Fibroblast of pulmonary artery (primary cell): ENCODE measurements at places on chromosomes 4 and X.

DNA sequence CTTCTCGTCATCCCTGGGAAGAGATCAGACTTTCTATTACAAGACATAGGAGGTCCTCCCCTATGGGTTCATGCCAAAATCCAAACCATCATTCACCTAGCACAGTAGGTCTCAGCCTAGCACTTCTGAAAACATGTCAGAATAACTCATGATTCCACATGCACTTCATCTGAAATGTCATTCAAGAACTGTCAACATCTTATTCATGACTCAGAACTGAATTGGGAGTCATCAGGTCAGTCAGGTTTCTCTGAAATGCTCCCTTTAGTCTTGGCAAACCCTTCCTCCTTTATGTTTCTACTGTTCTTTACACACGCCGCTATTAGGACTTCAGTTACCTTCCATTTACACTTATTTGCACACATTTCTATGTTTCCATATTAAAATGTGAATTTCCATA, 67.2 kb downstream of the ANTXR2 start:
- peak; percentile 29 for DNase-seq

DNA sequence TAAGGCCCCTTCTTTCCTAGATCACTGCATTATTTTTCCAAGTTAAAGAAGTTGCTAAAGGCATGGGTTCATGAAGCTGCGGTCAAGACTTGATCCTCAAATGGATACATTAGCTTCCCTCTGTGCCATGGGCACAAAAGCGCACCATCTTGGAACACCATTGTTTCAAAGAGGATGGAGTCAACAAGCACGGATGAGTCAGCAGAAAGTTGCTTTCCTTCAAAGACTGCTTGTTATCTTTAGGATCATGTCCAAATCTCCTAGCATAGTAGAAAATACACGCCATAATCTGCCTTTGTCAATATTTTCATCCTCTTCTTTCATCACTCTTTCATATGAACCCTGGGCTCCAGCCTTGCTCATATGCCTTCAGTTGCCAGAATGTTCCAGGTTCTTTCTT, 226.8 kb upstream of the GATB start:
- DNase-seq = no peak

- no peak for DNase-seq
Measured at GRCh38 chr4:10982305-10982704, 297.7 kb upstream of the CLNK start.

- no peak for DNase-seq
Measured at GRCh38 chr4:135032670-135033069, 831.1 kb upstream of the PABPC4L start.

DNA sequence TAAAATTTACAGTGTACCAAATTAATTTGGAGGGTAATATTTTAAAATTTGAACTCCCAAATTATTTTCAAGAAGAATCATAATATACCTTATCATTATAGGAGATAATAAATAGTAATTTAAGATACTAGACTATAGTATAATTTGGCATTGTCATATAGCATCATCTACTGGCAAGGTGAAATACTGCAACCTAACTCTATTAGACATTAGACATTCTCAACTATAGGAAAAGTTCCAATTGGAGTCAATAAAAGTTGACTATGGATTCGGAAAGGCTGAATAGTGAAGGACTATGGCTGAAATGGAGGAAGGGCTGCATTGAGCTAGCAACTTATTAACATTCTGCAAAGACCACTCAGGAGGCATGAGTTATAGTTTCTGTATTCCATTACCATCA, 113.0 kb downstream of the PRDM5 start:
- peak; percentile 7 for DNase-seq

GRCh38 chrX:43469391-43470054, 186.6 kb upstream of the MAOA start:
- DNase-seq = no peak

- DNase-seq = peak; percentile 78
Measured at GRCh38 chr4:186297013-186297645, 31.1 kb downstream of the F11 start.

GRCh38 chrX:14694611-14695010, 165.3 kb downstream of the GLRA2 start:
- peak; percentile 2 for DNase-seq

- peak; percentile 52 for DNase-seq
Measured at GRCh38 chrX:150421816-150422215, 58.7 kb downstream of the MAMLD1 start.

DNA sequence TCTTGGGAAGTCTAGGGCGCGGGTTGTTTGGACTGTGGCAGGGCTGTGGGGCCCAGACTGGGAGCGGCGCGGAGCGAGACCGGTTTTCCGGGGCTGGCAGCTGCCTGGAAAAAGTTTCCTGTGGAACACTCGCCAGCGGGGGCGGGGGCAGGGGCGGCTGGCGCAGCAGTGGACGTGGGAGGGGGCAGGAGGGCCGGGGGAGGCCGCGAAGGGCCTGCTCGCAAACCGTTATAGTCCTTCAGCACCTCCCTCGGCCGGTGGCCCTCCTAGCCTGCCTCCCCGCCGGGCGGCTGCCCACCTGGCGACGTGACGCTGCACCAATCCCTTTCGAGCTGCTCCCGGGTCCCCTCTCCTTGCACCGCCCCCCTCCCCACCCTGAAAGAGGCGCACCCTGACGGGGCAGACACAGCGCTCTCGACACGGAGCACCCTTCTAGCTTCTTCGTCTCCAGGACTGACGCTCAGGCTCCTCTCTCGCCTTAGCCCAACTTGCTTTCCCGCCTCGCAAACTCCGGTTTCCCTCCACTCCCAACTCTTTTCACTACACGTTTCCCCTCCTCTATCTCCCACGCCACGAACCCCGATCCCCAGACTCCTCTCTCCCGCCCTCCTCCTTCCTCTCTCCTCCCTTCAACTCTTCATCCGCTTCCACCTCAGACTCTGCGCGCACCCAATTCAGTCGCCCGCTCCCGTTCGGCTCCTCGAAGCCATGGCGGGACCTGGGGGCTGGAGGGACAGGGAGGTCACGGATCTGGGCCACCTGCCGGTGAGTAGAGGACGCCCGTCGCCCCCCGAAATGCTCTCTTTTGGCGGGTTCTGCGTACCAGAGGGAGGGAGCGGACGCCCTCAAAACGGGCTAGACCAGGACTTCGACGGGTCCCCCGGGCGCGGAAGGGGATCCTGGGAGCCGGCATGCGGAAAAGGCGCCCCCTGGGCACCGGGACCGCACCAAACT, at the start of gene NRK:
Gene NRK (plus strand): TSS at position 402 of the 954 bp plus-strand sequence. CDS start 307 bp downstream, at position 709.
- peak; percentile 11 for DNase-seq

GRCh38 chr4:93649828-93650227, 178.7 kb upstream of the ATOH1 start:
- DNase-seq = no peak

- DNase-seq = no peak
Measured at GRCh38 chr4:140701071-140701470, 55.1 kb downstream of the TBC1D9 start.

GRCh38 chr4:36189511-36190226, 54.6 kb downstream of the ARAP2 start:
- DNase-seq = no peak
